ENCODE measurements at places on chromosomes 2 and 18.

DNA sequence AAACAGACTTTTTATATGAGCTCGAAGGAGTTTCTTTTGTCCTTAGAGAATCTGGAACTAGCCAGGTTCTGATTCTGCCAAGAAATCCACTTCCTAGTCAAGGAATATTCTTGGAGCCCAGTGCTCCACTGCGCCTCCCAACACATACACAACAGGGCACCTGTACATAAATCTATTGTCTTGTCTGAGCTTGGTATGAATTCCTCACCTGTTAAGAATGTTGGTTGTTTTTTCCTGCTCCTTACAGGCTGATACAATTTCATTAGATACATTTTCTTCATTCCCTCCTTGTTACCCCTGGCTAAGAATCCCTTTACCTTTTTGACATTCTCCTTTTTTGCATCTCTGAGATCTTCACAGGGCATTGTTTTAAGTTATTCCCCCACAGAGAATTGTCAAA lies 56.0 kb upstream of the FZD7 start:
- no peak for DNase-seq

- peak; percentile 40 for DNase-seq
These were observed 65.4 kb downstream of the DIS3L2 start for GRCh38 chr2:232026910-232027309.

DNA sequence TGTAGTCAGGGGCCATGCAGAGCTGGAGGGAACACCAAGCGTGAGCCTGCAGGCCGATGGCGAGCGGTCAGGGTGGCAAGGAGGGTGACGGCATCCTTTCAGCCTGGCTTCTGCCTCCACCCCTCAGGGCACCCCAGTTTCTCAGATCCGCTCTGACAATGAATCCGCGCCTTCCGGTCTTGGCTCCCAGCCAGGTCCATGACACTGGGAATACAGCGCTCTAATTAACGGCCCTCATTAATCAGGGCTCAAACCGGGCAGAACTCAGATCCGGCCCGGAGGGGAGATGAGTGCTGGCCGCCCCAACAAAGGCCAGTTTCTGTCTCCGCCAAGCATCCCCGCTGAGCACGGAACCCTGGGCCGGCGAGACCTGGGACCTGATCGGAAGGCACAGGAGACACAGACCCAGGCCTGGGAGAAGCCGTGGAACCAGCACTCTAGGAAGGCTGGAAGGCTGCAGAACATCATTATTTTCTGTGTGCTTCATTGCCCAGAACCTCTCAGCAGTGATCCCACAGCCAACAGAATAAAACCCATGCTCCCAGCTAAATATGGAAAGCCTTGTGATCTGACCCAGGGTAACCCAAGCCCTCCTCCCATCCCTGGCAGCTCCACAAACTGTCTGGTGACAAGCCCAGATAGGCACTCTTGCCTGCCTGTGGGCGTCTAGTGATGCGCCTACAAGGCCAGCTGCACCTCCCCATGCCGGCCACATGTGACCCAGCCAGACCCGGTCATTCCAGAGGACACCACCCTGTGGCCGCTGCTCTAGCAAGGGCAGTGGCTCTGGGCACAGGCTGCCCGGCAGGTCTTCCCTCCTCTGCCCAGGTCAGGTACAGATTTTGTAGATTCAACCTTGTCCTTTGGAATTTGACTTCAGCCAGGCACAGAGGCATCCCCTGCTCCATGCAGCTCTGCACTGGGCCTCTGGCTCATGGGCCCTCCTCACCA lies 438.7 kb upstream of the MYT1L start:
- DNase-seq: no peak

GRCh38 chr2:151862700-151863099 lies 34.5 kb upstream of the ARL5A start:
- DNase-seq: peak; percentile 57

GRCh38 chr2:199460101-199460671 lies 2.4 kb upstream of the SATB2 start:
- DNase-seq: no peak

DNA sequence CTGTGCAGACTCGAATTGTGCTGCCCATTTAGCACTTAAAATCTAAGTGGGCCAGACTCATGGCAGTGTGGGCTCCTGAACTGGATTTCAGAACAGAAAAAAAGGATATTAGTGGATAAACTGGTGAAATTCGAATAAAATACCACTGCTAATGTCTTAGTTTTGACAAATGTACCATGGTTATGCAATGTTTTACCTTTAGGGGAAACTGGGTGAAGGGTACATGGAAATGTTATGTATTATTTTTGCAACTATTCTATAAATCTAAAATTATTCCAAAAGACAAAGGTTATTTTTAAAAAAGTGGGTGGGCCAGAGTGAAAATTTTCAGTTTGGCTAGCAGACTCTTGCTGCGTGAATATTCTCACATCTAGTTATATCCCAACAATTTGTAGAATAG lies 260.6 kb upstream of the CCDC68 start:
- DNase-seq: no peak

GRCh38 chr18:54973046-54973445 lies 13.8 kb upstream of the CCDC68 start:
- DNase-seq: no peak

GRCh38 chr2:64609942-64610281 lies 43.8 kb downstream of the SERTAD2 start:
- DNase-seq: no peak

DNA sequence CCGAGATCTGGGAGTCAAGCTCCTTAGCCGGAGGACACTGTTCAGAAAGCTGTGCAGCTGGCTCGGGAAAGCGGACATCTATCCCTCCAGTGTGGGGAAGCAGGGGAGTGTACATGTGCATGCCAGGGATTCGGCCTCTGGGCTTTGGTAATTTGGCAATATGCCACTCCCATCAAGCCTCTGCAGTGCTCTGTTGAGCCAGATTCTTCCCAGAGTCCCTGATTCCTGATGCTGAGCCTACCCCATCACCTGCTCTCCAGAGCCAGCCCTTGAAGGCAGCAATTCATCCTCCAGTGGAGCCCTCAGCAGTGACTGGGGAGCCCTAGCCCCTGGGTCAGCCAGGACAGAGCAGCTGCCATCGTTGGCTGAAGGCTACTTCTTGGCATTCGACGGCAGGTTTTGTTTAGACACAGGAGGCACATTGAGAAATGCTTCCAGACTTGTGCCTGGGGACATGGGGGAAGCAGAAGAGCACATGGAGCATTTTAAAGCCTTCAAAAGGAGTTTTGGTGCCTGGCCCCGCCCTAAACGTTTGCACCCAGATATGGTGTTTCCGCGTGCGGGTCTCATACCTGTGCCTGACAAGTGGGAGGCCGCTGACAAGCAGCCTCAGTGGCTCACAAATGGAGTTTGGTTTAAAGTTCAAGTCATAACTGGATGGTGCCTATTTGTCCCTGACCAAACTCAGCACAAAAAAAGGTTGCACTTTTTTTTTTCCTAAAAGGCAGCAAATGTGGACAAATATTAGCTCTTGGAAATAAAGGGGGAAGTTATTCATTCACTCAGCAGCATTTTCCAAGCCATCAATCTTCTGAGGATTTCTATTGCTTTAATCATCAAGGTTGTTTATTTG lies 272.8 kb downstream of the CYRIA start:
- no peak for DNase-seq

GRCh38 chr2:75311521-75311920 lies 112.2 kb upstream of the TACR1 start:
- no peak for DNase-seq

- no peak for DNase-seq
These were observed 241.0 kb downstream of the LRP1B start for GRCh38 chr2:141889788-141890187.

- DNase-seq: no peak
These were observed 99.6 kb downstream of the KCTD1 start for GRCh38 chr18:26448714-26449159.

DNA sequence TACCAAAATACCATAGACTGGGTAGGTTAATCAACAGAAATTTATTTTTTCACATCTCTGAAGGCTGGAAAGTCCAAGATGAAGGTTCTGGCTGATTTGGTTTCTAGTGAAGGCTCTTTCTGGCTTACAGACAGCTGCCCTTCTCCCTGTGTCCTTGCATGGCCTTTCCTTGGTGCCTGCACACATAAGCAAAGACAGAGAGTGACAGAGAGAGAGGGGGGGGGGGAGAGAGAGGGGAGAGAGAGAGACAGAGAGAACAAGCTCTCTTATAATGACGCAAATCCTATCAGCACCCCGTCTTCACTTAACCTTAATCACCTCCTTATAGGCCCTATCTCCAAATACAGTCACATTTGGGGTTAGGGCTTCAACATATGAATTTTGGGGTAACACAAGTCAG lies 53.9 kb downstream of the INO80C start:
- no peak for DNase-seq

DNA sequence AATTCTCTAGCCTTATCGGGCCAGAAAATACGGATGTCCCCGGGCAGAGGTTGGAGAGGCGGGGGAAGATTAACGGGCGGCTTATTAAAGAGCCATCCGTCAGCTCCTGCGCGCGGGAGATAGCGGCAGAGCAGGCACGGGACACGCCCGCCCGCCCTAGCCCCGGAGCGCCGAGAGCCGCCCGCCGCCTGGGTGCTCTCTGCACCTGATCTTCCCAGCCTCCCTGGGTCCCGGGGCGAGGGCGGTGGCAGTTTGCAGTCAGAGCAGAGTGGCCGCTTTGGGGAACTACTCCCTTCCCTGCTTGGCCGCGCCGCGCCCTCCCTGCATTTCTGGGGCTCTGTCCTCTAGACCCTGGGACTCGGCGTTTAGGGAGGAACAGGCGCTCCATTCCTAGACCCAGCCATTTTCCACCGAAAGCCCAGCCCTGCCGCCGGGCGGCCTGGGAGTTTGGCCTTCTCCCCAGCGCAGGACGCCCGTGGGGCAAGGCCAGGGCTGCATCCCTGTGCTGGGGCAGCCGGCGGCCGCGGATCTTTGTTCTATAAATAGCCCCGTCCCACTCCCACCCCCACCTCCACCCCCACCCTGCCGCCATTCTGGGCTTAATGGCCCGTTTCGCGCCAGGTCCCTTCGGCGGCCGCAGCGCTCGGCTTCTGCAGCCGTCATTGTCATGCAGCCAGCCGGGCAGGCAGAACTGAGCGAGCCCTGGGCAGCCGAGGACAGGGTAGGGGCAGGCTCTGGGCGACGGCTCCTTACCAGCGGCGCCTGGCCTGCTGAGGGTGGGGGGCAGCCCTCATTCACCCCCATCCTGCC lies 6.6 kb downstream of the GAD1 start:
- no peak for DNase-seq

- no peak for DNase-seq
These were observed 13.9 kb upstream of the RAB31 start for GRCh38 chr18:9694174-9694573.

GRCh38 chr2:222598611-222599010 lies 57.3 kb downstream of the FARSB start:
- no peak for DNase-seq

GRCh38 chr18:34710934-34711333 lies 836 bp downstream of the DTNA start:
- no peak for DNase-seq

DNA sequence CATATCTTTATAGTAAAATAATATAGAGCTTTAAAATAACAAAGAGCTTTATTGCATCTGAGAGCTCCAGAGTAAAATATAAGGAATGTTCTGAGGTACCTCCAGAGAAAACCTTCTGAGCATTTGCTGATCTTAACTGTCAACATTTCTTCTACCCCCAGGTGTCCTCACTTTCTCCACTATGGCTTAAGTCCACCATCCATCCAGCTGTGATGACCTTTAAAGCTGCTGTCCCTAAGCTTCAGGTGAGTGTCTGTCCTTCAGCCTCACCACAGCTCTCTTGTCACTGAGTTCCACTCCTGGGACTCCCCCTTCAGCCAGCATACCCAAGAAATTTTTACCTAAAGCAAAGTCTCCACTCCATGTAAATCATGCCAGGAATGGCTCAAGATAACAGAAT lies 137.9 kb downstream of the MYO5B start:
- DNase-seq: no peak

- no peak for DNase-seq
These were observed 84.0 kb downstream of the HDAC4 start for GRCh38 chr2:239316562-239317465.

DNA sequence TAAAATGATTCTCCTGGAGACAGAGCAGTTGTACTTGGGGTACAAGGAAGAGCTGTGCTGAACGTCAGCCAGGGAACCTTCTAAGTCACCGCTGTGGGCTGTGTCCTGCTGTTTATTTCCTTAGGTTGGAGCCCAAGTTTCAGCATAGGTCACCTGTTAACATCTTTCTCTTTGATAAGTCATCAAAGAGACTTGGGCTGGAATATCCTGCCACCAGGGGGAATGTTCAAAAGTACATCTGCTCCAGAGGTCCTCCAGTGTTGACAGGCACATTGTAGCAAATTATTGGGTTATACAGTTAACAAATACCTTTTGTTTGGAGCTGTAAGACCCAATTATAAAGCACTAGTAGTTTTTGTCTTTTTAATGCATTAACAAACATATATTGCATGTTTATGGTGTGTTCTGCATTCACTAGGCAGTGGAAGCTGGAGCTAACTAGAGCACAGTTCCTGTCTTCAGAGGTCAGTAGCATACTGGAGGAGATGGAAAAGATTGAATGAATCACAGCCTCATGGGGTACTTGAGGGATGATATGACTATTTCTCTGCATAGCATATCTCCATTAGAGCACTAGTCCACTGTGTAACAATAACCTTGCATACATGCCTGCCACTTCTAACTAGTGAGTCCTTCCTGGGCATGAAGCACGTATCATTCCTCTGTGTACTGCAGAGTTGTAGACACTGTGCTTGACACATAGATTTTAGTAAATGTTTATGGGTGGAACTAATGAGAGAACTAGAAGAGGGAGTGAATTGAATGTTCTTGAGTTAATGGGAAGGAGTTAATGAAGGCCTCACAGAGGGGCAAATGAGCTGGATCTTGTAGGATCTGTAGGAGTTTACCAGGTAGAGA lies 182.1 kb downstream of the AGAP1 start:
- no peak for DNase-seq

- DNase-seq: no peak
These were observed 10.1 kb upstream of the GAD1 start for GRCh38 chr2:170806548-170806947.

DNA sequence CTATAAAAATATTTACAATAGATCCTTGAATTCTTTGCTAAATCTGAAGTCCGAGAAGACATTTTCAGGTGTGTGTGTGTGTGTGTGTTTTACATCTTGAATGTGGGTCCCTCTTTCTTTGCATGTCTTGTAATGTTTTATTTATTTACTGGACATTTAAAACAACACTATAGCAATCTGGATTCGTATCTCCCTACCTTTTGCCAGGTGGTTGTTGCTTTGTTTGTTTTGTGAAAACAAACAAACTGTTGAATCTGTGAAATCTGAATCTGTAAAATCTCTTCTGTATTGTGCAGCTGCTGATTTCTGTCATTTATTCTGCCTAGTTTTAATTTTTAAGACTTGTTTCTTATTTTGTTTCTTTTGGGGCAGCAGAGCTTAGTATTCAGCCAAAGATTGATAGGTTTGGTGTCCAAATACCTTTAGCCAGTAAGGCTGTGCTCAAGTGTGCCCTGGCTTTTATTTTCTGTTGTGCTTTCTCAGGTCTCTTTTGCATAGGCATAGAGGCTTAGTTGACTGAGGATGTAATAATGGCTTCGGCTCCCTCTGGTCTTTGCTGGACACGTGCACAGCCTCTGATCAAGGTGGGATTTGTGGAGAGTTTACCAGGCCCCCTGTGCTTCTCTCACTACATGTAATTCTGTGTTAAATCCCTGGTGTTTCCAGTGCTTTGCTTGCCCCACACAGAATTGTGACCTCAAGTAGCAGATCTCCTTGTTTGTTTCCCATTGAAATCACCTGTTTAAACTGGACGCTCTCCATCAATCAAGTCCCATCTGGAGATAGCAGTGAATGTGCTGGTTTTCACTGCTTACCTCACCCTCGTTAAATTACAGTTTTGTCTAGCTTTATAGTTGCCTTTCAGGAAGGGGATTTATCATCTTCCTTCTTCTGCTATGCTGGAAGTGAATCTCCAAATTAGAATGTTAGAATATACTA lies 71.1 kb downstream of the BIRC6 start:
- DNase-seq: no peak

Data from GM19239 (cell line).